ENCODE measurements at places on chromosomes 7 and 10. TPM values are rescaled to one million over a fixed set of nuclear protein-coding genes. Genes with fewer than 3 reads are reported as not detected.

The ADRB1 gene
- total RNA-seq: not detected

The LBX1 gene
- not detected for total RNA-seq

The DUS4L gene
- total RNA-seq: 12.6 TPM

The CC2D2B gene
- not detected for total RNA-seq

The LRMDA gene
- 0.55 TPM for total RNA-seq

The C10orf90 gene
- not detected for total RNA-seq

The ASAH2 gene
- total RNA-seq: 0.77 TPM

The CALY gene
- 0.25 TPM for total RNA-seq

The CFAP43 gene
- 0.11 TPM for total RNA-seq

The HMX2 gene
- not detected for total RNA-seq

The PPP1R17 gene
- not detected for total RNA-seq

The MACC1 gene
- under 0.01 TPM for total RNA-seq

The SPDYE3 gene
- total RNA-seq: not detected

The UNCX gene
- not detected for total RNA-seq

The HABP2 gene
- total RNA-seq: not detected

The ITGA8 gene
- total RNA-seq: 1.1 TPM

All from uterine smooth muscle cell (primary cell).